ENCODE measurements at places on chromosomes 5 and 9.

GRCh38 chr9:96027251-96028131, 152.0 kb downstream of the ERCC6L2 start:
- DNase-seq, result peak; percentile 49

DNA sequence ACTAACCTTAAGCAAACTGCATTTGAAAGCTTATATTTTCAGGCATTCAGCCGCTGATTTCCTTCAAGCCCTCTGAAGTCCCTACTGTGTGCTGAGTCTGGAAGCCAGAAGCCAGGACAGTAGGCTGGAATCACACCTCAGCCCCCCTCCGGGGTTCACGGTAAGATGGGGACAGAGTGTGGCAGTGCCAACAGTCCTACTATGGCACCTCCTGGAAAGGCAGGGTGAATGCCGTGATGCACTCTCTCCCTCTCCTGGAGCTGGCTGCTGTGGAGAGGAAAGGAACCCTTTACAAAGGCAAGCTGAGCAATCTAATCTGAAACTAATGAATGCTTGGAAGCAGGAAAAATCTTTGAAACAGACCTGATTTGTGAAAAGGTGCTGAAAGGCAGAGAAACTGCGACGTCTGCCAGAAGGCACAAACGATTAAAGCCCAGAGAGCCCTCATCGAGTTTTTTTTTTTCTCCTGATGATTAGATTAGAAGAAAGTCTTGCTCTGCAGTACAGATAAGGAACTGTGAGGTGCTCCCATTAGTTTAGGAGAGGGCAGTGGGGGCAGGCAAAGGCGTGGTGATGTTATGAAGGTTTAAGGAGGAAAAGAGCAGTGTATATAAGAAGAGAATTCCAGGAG, 21.0 kb downstream of the ANKH start:
- DNase-seq, result no peak

DNA sequence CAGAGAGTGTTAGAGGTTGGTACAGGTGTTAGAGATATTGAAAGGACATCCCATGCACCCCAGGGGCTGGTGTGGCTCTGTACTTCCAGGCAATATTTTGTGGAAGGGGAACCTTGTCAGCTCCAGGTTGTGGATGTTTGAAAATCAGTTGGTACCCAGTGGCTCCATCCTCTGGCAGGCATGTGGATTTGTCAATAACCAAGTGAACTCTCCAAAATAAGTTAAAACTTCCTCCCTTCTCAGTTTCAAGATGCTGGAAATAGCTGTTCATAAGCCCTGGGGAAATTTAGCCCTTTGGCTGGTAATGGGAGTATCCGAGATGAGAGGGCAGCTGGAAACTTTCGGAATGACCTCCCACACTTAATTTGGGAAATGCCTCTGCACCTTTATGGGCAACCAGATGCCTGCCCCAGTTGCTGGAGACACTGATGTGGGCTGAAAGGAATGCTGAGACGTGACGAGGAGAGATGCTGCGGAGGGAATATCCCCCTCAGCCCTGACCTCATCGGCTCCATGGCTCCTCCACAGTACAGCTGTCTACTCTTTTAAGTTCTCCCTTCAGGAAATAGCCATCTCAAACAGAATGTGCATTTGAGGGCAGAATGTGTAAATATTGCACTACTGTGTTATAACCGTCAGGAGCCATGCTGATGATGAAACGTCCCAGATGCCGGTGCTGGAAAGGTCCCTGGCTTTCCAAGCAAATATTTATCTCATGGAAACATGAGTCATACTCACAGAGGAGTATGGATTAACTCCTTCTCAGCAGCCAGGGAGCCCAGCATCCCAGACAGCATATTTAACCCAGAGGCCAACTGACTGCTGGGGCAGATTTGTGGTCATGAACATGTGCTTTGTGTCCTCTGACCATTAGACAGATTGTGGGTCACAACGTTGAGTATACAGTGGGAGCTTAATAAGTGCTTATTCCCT, 29.5 kb downstream of the TGFBI start:
- DNase-seq, result peak; percentile 70

GRCh38 chr5:13987843-13988464, 43.5 kb upstream of the DNAH5 start:
- no peak for DNase-seq

DNA sequence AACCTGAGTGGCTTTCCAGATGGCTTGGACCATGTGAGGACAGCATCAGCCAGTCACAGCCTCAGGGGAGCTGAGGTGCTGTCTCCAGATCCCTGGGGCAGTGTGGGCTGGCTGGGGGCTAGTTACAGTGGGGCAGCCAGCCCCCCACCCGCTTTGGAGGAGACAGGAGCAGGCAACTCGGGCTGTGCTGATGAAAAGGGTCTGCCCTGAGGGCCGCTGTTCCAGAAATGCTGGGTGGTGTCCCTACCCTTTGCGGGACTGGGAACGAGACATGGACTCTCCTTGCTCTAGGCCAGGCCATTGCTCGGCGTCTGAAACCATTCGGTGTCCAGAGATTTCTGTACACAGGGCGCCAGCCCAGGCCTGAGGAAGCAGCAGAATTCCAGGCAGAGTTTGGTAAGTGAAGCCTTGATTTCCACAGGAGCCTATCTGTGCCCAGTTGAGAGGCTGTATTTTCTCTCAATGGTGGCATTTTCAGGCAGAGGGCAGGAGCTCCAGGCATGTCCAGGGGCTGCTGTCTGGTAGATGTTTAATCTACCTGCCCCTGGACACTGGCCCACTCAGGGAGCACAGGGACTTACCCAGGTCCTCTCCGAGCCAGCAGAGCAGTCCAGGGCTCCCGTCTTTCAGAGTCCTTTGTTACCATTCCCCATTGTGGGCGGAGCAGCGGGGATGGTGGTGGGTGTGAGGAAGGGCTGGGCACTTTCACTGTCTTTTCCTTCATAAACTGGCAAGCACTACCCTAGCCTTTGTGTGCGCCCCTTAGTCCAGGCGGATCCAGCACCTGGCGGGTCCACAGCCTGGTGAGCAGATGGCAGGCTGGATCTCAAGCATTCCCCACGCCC, 7.2 kb downstream of the GRHPR start:
- DNase-seq, result no peak

DNA sequence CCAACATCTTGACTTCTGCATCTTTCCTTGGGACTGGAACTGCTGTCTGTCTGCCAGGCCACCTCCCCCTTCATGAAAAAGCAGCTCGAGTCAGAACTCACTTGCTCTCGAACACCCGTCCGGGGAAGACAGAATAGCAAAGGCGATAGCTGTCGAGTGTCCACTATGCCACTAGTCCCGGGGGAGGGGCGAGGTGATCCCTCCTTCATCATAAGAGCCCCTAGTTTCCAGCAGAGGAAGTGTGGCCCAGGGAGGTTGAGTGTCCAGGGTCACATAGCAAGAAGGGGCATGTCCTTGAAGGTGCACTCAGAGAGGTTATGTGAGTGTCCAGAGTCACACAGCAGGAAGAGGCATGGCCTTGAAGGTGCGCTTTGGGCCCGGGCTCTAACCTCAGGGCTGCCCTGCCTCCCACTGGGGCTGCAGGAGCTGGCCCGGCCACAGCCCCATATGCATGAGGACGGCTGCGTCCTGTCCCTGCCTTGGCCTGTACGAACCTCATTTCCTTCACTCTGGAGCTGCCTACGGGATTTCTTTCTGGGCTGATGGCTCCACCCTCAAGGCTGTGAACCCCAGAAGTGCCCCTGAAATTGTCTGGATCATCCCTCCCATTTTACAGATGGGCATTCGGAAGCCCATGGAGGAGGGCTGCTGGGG, 6.7 kb downstream of the DBH start:
- DNase-seq, result peak; percentile 14

GRCh38 chr5:176825234-176825633, 14.9 kb downstream of the UNC5A start:
- DNase-seq, result peak; percentile 15

GRCh38 chr5:127947941-127948340, 135.6 kb upstream of the SLC12A2 start:
- DNase-seq, result no peak

- no peak for DNase-seq
Observed at GRCh38 chr9:133627341-133627740, 8.8 kb upstream of the DBH start.

GRCh38 chr5:73998489-73998888, 372.5 kb downstream of the ARHGEF28 start:
- no peak for DNase-seq

GRCh38 chr9:75365196-75365595, 276.9 kb downstream of the OSTF1 start:
- DNase-seq, result no peak

- DNase-seq, result no peak
Observed at GRCh38 chr5:178347956-178348355, 115.4 kb upstream of the PHYKPL start.

DNA sequence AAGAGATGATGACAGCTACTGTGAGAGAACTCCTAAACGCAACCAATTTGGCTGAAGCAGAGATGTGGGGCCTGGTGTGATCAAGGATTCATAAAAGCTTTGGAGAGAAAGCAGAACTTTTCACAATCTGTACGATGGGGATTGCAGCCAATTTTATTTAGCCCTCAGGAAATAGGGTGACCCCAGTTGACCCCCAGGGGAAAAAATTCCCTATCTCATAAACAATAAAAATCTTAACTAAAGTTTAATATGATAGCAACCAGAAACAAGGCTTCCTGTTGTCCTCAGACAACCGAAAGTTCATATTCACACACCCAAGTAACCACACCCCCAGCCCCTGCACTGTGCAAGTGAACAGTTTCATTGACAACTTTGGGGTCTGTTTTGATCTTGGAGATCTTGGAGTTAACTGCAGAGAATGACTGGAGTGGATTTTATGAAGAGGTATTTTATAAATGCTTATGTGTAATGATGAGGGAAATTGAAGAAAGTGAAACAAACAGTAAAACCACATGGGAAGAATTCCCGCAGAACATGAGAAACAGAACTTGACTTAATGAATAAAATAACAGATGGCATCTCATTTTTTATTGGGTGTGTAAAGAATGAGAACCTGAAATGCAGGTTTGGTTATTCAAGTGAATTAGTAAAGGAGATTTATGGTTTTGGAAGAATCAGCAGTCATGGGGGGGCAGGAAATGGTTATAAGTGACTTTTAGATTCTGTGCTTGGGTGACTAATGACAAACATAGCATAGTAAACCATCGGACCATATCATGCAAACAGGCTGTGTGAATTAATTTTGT, 94.5 kb downstream of the PDE4D start:
- no peak for DNase-seq

DNA sequence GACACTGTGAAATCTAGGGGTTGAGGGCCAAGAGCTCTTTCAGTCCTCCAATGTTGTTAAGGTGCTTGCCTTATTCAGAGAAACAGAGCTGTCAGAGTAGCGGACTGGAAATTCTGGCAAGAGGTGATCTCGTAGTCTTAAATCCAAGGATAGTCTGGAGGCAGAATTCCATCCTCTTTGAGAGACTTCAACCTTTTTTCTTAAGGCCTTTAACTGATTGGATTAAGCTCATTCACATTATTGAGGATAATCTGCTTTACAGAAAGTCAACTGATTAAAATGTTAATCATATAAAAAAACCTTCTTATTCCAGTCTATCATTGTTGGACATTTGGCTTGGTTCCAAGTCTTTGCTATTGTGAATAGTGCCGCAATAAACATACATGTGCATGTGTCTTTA, 243.1 kb upstream of the COX7C start:
- no peak for DNase-seq

DNA sequence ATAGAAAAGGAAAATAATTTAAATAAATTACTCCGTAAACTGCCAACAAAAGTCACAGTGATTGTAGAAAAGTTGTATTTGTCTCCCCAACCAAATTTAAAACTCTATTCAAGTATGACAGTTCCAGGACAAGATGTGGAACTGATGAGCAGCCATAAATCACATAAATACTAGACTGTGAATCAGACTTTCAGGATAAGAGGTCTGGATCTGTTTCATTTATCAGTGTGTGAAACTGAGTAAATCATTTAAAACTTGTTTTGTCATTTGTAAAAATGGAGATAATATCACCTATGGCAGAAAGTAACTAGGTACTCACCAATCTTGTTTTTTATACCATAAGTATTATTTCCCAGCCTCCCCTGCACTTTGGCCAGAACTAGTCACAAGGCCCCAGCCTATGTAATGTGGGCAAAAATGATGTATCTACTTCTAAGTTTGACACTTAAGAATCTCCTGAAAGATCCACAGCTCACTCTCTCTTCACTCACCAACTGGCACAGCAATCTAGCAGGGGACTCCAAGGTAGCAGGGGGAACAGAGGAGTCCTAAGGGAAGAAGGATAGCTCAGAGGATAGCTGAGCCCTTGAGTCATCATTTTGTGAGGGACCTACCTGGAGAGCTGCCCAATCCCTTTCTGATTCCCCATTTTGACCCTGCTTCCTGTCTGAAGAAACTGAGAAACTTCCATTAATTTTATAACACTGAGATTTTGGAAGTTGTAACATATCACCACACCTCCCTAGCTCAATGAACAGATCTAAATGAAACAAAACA, 31.6 kb downstream of the TMEM161B start:
- DNase-seq, result no peak

All from left ventricle myocardium superior (tissue), 1 donor.